Uterine smooth muscle cell (primary cell): ENCODE measurements at places on chromosomes 12 and 14. TPM values are rescaled to one million over a fixed set of nuclear protein-coding genes. Genes with fewer than 3 reads are reported as not detected.

The LRRC10 gene
- total RNA-seq: not detected in 2 replicates

The VASH1 gene
- total RNA-seq: 2.8 and 6.4 TPM in 2 replicates

The LARP4 gene
- total RNA-seq: 38.7 and 42.6 TPM in 2 replicates

The ARG2 gene
- 3.5 and 5.6 TPM in 2 replicates for total RNA-seq

The KRT7 gene
- total RNA-seq: 0.66 and 2.2 TPM in 2 replicates

The USP44 gene
- total RNA-seq: 3.4 and 3.7 TPM in 2 replicates

The WASHC4 gene
- total RNA-seq: 112 and 130 TPM in 2 replicates

The XPOT gene
- total RNA-seq: 164 and 231 TPM in 2 replicates

The GAS2L3 gene
- 44.6 and 87.9 TPM in 2 replicates for total RNA-seq

The PDE3A gene
- total RNA-seq: 1.4 and 1.7 TPM in 2 replicates

The ZNF891 gene
- total RNA-seq: 1.00 and 1.4 TPM in 2 replicates

The HOXC4 gene
- total RNA-seq: not detected in 2 replicates

The SLC2A13 gene
- 20.4 and 27.2 TPM in 2 replicates for total RNA-seq

The SINHCAF gene
- 43.6 and 55.1 TPM in 2 replicates for total RNA-seq

The MBIP gene
- 10.0 and 12.2 TPM in 2 replicates for total RNA-seq

The C14orf39 gene
- not detected in 2 replicates for total RNA-seq
